Epithelial cell of alveolus of lung (primary cell): ENCODE measurements at places on chromosomes 2 and 18. TPM values are rescaled to one million over a fixed set of nuclear protein-coding genes. Genes with fewer than 3 reads are reported as not detected.

TRIM54 gene
- total RNA-seq: 0.24 TPM in 1 of 2 replicates, not detected in the other

ATAD2B gene
- total RNA-seq: 3.0 and 15.6 TPM in 2 replicates

HOXD13 gene
- total RNA-seq: not detected in 2 replicates

FIGLA gene
- not detected in 2 replicates for total RNA-seq

GPR45 gene
- total RNA-seq: not detected in 2 replicates

BOK gene
- 23.3 and 64.8 TPM in 2 replicates for total RNA-seq

TSN gene
- total RNA-seq: 37.8 and 38.3 TPM in 2 replicates

GAL3ST2 gene
- total RNA-seq: 0.64 TPM in 1 of 2 replicates, not detected in the other

CPLX4 gene
- not detected in 2 replicates for total RNA-seq

FSHR gene
- not detected in 2 replicates for total RNA-seq

LINC00305 gene
- not detected in 2 replicates for total RNA-seq

MARCO gene
- not detected in 2 replicates for total RNA-seq

CCDC138 gene
- total RNA-seq: 3.4 and 3.7 TPM in 2 replicates

PCARE gene
- total RNA-seq: not detected in 2 replicates

GREB1L gene
- total RNA-seq: under 0.01 and 0.26 TPM in 2 replicates

NOL4 gene
- total RNA-seq: not detected in 2 replicates

ASXL3 gene
- 1.2 and 2.2 TPM in 2 replicates for total RNA-seq

OXER1 gene
- total RNA-seq: 0.13 and 0.32 TPM in 2 replicates

PIEZO2 gene
- 21.9 and 25.4 TPM in 2 replicates for total RNA-seq

B3GNT7 gene
- total RNA-seq: 0.80 and 1.3 TPM in 2 replicates

DQX1 gene
- total RNA-seq: 0.39 TPM in 1 of 2 replicates, not detected in the other

ZNF532 gene
- total RNA-seq: 36.6 and 45.7 TPM in 2 replicates

MTCL1 gene
- total RNA-seq: 13.4 and 15.1 TPM in 2 replicates

AFTPH gene
- 11.9 and 16.8 TPM in 2 replicates for total RNA-seq

SLC5A7 gene
- total RNA-seq: not detected in 2 replicates

PLA2R1 gene
- total RNA-seq: 2.0 and 3.0 TPM in 2 replicates

COLEC12 gene
- total RNA-seq: 4.0 and 8.8 TPM in 2 replicates

CABYR gene
- total RNA-seq: 0.88 and 6.9 TPM in 2 replicates

UNC50 gene
- 32.7 and 48.2 TPM in 2 replicates for total RNA-seq

ANKRD53 gene
- total RNA-seq: 1.3 and 1.4 TPM in 2 replicates

ALS2 gene
- 12.6 and 13.6 TPM in 2 replicates for total RNA-seq

PRKD3 gene
- total RNA-seq: 24.7 and 41.0 TPM in 2 replicates

LTBP1 gene
- total RNA-seq: 334 and 453 TPM in 2 replicates

CTAGE1 gene
- 0.13 TPM in 1 of 2 replicates, not detected in the other for total RNA-seq

SCN3A gene
- under 0.01 TPM in 1 of 2 replicates, not detected in the other for total RNA-seq

GNAL gene
- total RNA-seq: 0.26 and 1.8 TPM in 2 replicates

UGT1A8 gene
- not detected in 2 replicates for total RNA-seq

PFN4 gene
- 0.39 TPM in 1 of 2 replicates, not detected in the other for total RNA-seq

BCL11A gene
- 2.5 and 5.4 TPM in 2 replicates for total RNA-seq

CDH7 gene
- total RNA-seq: not detected in 2 replicates

TMEM163 gene
- 0.13 TPM in 1 of 2 replicates, not detected in the other for total RNA-seq

ZNG1B gene
- 9.6 and 17.3 TPM in 2 replicates for total RNA-seq

C1QL2 gene
- not detected in 2 replicates for total RNA-seq

CRYGB gene
- total RNA-seq: not detected in 2 replicates

TEX44 gene
- total RNA-seq: not detected in 2 replicates

STK11IP gene
- total RNA-seq: 15.4 and 15.7 TPM in 2 replicates

ITGA6 gene
- 11.8 and 19.0 TPM in 2 replicates for total RNA-seq

DCDC2C gene
- not detected in 2 replicates for total RNA-seq

CYP1B1 gene
- total RNA-seq: 112 and 177 TPM in 2 replicates

MARCHF4 gene
- total RNA-seq: under 0.01 and 1.0 TPM in 2 replicates

CD28 gene
- total RNA-seq: not detected in 2 replicates

NEU2 gene
- total RNA-seq: not detected in 2 replicates
